HT-29 (cell line): ENCODE measurements at places on chromosomes 6 and 20. TPM values are rescaled to one million over a fixed set of nuclear protein-coding genes. Genes with fewer than 3 reads are reported as not detected.

ZNF391 gene
- 0.03 and 0.33 TPM in 2 replicates for total RNA-seq

DNA sequence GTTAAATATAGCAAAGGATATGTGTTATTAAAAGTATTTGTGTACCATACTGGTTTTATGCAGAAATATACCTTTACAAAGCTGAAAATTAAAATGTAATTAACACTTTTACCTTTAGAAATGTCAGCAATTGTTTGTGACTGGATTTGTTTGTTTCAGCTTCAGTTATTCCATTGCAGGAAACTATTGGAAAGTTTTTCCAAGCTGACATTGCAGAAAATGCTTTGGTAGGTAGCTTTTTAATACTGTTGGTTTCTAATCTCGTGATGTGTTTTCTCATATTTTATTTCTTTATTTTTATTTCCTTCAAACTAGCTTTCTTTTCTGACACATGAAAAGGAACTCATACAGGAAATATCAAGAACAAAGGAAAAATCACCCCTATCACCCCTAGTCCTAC, 8.2 kb downstream of the NDUFAF5 start:
- DNase-seq = no peak

DNA sequence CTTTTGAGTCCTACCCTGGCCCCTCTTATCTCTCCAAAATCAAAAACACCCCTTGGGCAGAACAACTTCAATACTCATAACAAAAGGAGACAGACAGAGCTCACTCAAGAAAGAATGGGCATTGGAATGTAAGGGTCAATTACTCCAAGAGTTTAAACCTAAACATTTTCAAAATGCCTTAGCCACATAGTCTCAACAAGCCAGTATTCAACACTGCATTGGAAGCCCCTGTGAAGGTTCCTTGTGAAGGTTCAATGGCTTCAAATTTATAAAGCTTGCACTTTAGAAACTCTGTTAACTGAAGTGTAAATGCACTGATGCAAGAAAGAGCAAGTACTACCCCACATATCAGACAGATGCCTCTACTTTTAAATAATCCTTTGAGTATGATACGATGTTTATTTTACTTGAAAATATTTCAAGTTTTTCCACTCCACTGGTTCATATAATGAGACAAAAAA, 139.1 kb upstream of the LAMP5 start:
- no peak for DNase-seq

- peak; percentile 74 for DNase-seq
These were observed 42.0 kb upstream of the ESR1 start for GRCh38 chr6:151765444-151765886.

DNA sequence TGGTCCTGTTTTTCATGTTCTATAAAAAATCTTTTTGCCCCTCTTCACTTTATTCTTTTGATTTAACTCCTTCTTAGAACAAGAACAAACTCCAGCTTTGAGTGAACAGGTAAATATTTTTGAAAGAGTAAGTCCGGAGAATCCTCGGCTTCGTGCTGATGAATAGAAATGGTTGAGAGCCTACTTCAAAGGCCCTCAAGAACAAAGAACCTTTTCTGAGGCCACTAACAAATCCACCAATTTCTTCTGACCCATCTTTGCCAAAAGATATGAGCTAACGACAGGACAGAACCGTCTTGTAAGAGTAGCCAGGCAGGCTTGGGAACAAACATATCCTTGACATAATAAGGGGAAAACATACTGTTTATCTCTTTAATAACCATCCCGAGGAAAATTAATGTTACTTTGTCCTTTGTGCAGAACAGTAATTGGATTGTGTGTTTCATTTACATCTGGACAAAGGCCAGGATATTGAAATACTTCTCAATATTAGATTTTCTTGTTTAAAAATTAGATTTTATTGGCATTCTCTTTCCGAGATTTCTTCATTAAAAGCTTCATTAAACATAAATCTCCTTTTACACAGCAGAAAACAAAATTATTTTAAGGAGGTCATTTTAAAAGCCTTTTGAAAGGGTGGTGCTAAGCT, 52.9 kb downstream of the NOX3 start:
- no peak for DNase-seq

- no peak for DNase-seq
These were observed 60.9 kb downstream of the IRF4 start for GRCh38 chr6:452301-453067.
